ENCODE measurements at places on chromosomes 4 and X.

DNA sequence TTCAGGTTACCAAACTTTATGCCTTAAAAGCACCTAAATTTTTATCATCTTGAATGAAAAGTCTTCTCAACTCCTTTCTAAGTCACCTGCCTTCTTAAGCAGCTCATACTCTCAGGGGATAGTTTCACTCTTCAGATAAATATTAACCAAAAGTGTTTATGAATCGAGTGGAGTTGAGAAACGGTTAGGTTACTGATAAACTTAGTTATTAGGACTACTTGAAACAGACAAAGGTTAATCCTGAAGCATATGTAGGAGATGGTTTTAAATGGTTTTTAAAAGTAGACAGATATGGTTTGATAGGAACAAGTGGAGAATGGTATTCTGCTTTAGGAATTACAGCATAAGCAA lies 32.8 kb downstream of the CLDN22 start:
- no peak for DNase-seq

DNA sequence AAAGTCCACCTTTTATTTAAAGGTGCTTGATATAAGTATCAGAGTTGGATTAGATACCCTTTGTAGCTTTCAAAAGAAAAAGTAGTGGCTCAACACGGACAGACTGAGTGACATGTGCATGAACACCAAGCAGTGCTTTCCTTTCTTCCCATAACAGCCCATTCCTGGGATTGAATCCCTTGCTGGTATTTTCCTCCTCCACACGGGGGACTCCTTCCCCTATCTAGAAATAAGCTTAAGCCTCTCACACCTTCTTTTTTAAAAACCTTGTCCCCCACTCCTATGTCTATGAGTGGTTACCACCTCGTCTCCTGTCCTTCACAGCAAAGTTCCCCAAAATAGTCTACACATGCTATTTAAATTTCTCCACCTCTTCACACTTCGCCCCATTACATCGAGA lies 5.1 kb downstream of the AP1S2 start:
- DNase-seq, result no peak

DNA sequence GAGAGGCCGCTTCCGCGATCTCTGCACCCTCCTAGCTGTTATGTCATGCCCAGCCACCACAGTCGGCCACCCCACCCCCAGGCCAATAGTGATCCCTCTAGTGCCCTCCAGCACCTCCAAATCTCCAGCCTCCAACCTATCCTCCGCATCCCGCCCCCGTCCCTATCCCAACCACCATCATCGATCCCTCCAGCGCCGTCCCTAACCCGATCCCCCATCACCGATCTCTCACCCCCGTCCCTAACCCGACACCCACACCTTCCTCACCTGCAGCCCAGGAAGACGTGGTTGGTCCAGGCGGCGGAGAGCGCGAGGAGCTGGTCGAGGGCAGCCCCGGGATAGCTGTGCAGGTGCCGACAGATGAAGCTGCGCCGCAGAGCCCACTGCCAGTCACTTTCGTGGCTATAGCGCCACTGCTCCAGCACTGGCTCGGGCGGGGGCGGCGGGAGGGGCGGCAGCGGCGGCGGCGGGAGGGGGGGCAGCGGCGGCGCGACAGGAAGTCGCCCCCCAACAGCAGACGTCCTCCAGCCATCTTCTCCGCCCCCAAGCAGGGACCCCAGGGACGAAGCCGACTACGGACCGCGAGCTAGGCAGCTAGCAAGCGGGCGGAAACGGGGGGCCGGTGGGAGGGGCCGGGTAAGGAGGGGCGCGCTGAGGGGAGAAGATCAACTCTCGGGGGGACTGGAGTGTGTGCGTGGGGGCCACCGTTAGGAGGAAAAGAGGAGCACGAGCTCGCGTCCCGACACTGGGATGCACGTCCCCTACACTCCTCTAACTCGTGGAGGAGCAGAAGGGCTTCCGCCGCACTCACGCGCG lies 552 bp downstream of the NKRF start:
- DNase-seq, result no peak

DNA sequence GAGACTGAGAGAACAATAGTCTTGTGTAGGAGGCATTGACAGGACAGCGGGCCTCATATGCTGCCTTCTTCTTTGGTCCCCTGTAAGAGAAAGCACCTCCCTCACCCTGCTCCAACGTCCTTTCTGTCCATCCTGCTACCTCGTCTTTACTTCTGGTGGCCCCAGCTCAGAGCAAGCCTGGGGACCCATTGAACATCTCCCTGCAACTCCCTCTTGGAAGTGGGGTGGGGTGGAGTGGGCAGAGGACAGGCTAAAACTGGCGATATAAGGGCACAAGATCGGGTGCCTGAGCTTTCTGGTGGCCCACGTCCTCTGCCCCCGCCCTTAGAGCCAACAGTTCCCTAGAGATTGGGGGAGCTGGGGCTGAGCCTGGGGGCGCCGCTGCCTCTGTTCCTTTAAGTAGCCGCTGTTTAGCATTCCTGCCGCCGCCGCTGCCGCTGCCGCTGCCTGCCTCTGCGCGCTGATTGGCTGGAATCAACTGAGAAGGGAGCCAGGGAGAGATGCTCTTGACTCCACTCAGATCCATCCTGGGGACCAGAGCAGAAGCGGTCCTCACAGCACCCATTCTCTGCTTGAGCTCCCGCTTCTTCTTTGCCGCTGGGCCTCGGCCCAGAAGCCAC lies at the start of gene DLG3:
TSS of gene DLG3 (plus strand) at position 510 of the 620 bp plus-strand sequence. CDS start 367 bp downstream, outside the sequence.
- DNase-seq, result no peak

GRCh38 chr4:93183576-93183975 lies 645.0 kb upstream of the ATOH1 start:
- DNase-seq, result no peak
